Fibroblast of villous mesenchyme (primary cell): ENCODE measurements at places on chromosomes 2 and 18. TPM values are rescaled to one million over a fixed set of nuclear protein-coding genes. Genes with fewer than 3 reads are reported as not detected.

DNA sequence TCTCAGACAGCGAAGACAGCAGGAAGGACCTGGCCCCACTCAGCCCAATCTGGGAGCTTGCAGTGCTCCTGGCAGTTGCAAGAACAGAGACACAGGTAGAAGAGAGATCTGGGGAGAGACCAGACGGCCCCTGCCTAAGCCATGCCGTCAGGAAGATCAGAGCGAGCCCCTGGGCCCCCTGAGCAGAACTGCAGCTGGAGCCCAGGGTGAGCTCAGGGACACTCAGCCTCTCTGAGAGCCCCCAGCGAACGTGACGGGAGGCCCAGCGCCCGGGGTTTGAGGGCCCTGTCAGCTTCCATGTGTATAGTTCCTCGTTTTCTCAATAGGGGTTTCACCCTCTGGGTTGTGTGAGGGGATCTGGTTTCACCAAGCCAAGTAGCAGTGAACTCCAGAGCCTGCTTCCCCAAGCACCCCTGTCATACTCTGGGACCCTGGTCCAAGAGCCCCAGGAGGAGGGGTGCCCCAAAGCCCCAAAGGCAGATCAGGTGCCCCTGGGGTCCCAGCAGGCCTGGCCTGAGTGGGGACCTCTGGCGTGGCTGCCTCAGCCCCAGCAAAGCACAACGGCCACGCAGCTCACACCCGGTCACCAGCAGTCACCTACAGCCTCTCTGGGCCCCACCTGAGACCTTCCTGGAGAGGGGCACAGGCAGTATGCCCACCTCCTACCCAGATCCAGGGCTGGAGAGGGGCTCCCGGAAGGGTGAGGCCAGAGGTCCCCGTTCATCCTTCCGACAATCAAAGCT is 431.3 kb upstream of the MYT1L start:
- DNase-seq = no peak

DNA sequence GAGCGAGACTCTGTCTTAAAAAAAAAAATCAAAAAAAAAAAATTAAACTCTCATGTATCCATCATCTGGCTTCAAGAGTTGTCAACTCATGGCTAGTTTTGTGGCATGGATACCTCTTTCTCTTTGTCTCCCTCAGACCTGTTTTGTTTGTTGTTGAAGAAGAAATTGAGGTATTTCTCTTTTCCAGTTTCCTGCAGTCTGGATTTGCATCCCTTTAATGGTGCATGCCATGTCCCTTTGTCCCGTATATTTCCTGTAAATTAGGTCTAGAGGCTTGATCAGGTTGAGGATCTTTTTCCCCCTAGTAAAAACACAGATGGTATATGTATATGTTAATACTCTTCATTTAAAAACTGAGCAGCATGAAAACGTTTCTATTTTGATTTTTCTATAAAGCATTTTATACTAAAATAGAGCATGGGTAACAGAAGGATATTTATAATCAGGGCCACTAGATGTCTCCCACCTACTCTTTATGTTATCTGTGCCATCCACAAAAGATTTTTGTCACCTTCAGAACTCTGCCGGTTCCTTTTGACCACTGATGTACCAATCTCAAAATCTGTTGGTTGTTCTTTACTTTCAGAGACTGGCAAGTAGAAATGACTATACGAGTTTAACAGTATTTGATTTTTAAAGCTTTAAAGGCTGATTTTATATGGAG is 80.1 kb downstream of the GALNT1 start:
- no peak for DNase-seq

DNA sequence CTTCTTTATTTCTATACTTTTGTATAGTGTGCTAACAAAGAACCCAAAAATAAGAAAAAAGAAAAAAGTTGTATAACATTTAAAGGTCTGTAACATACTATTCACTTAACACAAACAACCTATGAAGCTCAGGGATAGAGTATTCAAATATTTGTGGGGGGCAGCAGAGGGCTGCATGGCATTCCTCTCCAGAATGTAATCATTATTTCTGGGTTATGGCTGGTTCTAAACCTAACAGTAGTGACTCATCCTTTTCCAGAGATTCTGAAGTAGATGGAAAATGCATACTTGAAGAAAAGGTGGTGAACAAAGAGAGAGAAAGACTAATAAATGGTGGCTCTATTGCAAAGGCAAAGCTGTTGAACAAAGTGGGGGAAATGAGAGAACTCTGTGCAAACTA is 249.4 kb downstream of the NRXN1 start:
- DNase-seq = no peak

- no peak for DNase-seq
Measured at GRCh38 chr2:238260883-238261282, 21.0 kb upstream of the HES6 start.

DNA sequence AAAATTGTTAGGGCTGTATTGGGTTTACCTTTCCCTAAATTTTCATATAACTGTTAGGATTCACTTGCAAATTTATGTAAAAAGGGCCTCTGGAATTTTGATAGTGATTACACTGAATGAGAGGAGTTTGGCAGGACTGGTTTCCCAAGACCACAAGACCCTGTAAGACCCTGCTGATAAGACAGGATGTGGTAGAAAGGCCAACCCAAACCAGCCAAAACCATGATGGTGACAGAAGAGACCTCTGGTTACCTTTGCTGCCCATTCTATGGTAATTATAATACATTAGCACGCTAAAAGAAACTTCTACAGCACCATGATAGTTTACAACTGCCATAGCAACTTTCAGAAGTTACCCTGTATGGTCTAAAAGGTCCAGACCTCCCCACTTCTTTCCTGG is 8.3 kb upstream of the CASP10 start:
- DNase-seq = no peak

The TEX44 gene
- not detected in 2 replicates for total RNA-seq

The RNASEH1 gene
- 42.7 and 48.3 TPM in 2 replicates for total RNA-seq

DNA sequence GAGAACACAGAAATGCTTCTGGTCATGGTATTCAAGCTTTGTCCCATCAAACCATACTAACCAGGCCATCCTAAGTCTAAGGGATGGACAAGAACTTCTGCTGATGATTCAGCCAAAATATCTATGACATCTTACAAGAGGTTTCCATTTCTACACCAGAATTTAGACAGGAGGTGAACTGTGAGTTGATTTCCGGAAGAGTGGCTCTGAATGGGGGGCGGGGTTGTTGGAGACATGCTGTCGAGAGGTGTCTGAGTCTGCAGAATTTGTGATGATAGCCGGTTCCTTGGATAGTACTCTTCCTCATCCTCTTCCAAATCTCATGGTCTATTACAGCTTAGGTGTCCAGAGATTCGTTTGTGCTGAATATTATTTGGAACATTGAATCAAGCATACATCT is 408.7 kb upstream of the TCF4 start:
- DNase-seq = no peak

DNA sequence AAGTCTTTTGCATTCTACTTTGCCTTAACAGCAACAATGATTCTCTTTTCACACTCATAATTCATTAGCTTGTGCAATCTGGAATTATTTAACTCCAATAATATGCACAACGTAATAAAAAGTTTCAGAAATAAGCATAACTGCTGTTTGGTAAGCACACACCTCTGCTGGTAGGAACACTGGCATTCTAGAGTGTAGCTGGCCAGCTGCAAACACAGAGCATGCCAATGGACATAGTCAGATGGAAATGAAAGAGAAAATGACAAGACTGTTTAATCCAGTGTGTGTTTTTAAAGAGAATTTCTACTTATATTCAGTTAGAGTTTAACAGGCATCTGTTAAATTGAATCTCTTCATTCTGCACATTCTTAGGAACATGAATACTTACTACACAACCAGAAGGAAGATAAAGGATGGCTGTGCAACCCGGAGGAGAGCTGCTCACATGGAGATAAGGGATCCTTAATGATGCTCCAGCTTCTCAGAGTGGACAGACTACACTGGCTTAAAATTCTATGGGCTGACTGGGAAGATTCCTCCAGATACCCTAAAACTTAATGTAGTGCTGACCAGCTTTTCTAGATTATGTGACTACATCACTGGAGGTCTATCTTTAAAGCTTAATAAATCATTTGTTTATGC is 94.6 kb upstream of the CHAC2 start:
- peak; percentile 39 for DNase-seq

The SERPINB3 gene
- not detected in 2 replicates for total RNA-seq

DNA sequence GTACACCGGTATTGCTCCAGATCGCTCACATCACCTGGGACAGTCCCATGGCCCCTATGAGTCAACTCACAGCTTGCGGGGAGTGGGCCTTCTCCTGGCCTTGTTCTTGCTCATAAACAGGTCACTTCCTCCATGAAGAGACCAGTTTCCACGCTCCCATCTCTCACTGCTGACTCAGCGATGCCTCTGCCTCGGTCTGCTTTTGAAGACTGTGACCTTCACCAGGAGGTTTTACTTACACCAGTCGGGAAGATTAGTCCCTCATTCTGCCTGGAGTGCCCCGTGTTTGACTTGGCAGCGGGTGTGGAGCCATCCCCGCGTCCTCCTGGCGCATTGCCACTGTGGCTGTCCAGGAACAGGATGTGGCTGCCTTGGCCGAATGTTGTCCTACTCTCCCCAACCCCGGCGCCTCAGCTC is 159.8 kb downstream of the RHBDD1 start:
- peak; percentile 13 for DNase-seq

The CFLAR gene
- 65.1 and 143 TPM in 2 replicates for total RNA-seq

GRCh38 chr18:52409727-52410126 is 69.7 kb downstream of the DCC start:
- no peak for DNase-seq

- no peak for DNase-seq
Measured at GRCh38 chr2:21024198-21024597, 19.7 kb downstream of the APOB start.

DNA sequence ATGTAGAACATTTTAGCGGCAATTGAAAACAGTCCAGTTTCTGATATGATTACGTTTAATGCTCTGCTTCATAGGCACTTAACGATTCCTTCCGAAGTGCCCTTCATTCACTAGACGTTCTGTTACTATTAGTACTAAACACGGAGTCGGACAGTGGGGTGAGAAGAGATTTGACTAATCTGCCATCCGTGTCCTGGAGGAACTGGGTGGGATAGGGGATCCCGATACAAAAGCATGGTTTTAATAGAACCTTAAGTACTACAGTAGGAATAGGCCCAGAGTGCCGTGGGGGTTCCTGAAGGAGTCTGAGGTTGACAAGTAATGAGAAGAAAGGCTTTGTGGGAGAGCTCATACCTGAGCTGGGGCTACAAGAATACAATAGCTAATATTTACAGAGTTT is 631 bp downstream of the MORN2 start:
- peak; percentile 2 for DNase-seq

The RNU2-63P gene
- total RNA-seq = under 0.01 TPM in 1 of 2 replicates, not detected in the other

- DNase-seq = no peak
Measured at GRCh38 chr2:68863996-68864395, 7.2 kb downstream of the BMP10 start.

GRCh38 chr2:16243411-16243996 is 303.2 kb downstream of the MYCN start:
- DNase-seq = no peak

DNA sequence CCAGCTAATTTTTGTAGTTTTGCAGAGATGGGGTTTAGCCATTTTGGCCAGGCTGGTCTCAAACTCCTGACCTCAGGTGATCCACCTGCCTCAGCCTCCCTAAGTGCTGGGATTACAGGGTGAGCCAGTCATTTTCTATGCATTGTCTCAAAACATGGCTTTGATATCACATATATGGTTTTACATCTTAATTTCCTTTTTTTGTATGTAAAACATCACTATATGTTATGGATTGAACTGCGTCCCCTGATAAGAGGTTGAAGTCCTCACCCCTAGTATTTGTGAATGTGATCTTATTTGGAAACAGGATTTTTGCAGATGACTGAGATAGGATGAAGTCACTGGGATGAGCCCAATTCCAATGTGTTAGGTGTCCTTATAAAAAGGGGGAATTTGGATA is 89.8 kb upstream of the MYCN start:
- DNase-seq = no peak

The DSG4 gene
- total RNA-seq = not detected in 2 replicates

The EGR4 gene
- not detected in 2 replicates for total RNA-seq

- peak; percentile 57 for DNase-seq
Measured at GRCh38 chr2:11697103-11697871, 27.3 kb upstream of the NTSR2 start.

GRCh38 chr2:6788614-6789013 is 77.1 kb downstream of the CMPK2 start:
- no peak for DNase-seq

The STARD6 gene
- total RNA-seq = 0.43 TPM in 1 of 2 replicates, not detected in the other

The HOXD8 gene
- total RNA-seq = 11.9 and 15.5 TPM in 2 replicates

DNA sequence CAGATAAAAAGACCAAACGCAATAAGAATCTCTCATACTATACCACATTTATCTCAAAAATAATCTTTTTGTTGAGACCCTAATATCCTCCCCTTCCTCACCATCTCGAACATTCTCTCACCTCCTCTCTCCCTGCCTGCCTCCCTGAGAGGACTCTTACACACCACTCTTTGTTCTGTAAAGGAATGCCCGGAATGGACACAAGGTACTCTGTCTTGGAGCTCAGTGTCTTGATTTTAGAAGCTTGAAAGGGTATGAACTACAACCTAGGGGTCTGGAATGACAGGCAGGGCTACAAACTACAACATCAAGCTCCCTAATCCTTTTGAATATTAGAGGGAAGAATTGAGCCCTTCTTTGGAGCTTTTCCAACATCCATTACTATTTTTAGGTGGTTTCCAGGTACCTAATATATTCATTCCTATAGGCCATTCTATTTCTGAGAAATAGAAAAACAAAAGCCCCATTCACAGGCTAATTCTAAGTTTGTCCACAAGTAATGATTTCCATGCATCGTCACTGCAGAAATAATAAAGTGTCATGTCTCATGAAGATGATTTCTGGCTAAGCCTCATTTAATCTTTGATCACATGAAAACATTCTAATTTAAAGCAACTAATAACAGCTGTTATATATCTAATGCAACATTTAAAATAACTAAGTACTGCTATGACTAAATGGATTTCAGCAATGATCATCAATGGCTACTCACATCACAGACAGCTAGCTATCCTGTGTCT is 60.6 kb downstream of the LRP2 start:
- no peak for DNase-seq

DNA sequence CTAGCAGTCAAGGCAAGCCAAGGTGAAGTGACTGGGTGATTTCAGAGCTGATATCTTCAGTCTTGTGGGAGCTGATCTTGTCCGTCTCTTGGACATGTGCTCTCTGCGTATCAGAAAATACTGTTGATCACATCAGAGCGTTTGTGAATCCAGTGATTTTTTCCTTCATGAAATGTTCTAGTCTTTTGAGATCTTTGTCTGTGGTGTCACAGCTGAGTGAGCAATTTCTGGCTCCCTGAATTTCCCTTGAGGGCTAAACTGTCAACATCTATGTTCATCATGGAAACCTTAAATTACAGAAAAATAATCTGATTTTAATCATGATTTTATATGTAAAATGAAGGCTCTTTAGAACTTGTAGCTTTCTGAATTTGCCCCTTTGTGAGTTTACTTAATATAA is 432.0 kb downstream of the CCDC85A start:
- DNase-seq = no peak

The SERPINB11 gene
- total RNA-seq = not detected in 2 replicates

The MSTN gene
- total RNA-seq = under 0.01 TPM in 2 replicates
